NCI-H69 (cell line): ENCODE measurements at places on chromosomes 6 and 20.

- no peak for DNase-seq
These were observed 11.0 kb upstream of the IRF4 start for GRCh38 chr6:380234-381218.

DNA sequence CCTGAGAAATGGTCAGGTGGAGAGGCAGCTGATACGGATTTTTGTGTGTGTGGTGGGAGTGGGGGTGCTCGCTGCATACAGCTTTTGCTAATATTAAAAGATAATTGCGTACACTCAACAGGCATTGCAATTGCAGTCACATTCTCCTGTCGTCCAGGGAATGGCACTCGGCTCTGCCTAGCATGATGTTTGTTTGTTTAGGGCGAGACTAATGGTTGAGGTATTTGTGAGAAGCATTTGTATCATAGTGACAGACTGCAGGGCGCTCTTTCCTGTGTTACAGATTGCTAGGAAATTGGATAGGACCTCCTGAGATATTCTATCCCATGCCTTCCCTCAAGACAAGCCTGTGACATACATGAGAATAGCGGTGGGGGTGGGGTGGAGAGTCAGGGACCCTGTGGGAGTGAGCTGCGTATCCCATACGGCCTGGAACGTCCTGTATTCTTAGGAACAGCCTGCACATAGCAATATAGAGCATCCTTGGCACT is 207.4 kb downstream of the SOX4 start:
- peak; percentile 76 for DNase-seq

GRCh38 chr6:88866856-88867255 is 96.6 kb downstream of the RNGTT start:
- no peak for DNase-seq

- no peak for DNase-seq
These were observed 9.4 kb upstream of the BMP7 start for GRCh38 chr20:57275813-57276212.

GRCh38 chr6:37481711-37482605 is 17.7 kb downstream of the CCDC167 start:
- peak; percentile 80 for DNase-seq

DNA sequence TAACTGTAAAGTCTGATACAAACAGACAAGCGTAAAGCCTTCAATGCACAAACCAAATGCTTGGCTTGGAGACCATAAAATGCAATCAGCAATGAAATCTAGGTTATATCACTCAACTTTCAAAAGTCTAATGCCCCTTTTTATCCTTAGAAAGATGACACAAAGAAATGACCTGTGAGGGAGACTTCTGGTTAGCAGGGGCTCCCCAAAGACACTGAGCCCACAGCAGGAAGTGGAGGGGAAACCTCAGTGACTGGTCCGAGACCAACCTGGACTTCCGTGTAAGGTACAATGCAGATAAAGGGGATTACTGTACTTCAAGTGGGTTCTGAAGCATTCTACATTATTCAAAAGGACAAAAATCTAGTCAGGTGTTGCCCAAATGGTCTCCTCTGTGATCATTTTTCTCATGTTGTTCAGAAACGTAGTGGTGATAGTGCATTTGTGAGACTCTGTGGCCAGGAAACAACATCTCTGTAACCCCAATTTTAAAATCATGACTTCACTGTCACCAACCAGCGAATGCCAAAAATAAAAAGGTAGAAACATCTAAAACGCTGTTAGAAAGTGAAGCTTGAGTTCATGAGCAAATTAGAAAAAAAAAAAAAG is 88.2 kb downstream of the HIVEP2 start:
- DNase-seq, result no peak

GRCh38 chr20:45112754-45113153 is 2.2 kb downstream of the WFDC5 start:
- DNase-seq, result no peak

GRCh38 chr6:74114428-74114827 is 418.4 kb downstream of the CD109 start:
- no peak for DNase-seq

DNA sequence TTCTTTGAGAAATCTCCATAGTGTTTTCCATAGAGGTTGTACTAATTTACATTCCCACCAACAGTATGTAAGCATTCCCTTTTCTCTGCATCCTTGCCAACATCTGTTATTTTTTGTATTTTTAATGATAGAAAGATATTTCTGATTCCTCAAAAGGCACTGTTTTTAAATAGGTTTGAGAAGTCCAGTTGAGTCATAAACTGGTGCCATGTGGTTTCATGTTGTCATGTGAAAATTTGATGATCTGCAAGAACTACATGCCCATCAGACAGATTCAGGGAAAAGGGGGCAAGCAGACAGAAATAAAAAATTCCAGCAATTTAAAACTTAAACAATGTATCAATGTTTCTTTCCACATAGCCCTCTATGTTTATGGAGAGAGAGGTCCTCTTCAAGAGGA is 227.5 kb downstream of the KCNQ5 start:
- no peak for DNase-seq

DNA sequence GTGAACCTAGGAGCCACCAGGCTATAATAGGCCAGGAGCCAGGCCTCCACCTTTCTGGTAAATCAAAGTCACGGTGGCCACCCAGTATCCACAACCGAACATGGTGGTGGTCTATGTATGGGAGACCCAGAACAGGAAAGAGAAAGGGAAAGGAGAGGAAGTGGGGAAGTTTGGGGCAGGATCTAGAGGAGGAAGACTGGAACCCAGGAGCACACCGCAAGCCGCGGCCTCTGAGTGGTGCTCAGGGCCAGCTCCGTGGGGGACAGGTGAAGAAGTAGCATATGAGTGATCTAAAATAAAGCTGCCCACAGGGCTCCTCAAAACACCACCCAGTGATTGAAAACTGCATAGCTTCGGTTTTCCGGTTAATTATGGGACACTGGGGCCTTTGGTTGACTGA is 214.8 kb downstream of the ZDHHC14 start:
- DNase-seq, result no peak

DNA sequence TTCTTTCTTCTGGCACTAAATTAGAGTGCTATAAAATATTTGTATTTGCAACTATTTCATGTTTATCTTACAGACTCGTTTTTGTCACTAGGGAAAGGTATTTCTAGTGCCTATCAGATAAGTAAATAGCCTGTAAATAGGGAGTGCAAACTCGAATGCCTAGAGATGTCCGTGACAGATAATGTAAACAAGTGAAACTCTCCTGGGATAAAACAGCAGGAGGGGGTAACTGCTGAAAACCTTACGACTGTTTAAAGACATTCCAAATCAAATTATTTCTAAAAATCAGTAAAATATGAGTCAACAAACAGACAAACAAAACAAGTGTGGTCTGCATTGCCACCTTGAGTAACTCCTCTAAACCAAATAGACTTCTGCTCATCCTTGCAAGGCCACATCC is 932.1 kb downstream of the EYS start:
- DNase-seq, result no peak

DNA sequence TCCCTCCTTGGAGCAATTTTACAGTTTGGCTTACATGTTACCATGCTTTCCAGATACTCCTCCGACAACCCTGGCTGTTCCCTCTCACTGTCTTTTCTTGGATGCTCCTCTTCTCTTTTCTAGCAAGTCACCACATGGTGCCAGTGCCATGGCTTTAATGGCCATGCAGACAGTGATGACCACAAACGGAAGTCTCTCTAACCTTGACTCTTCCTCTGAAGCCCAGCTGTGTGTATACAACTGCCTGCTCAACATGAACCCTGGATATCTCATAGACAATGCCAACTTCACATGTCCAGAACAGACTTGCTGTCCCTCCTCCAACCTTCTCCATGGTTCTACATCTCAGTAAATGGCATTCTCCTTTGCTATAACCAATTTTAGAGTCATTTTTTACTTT is 49.8 kb upstream of the NEDD9 start:
- DNase-seq, result no peak

DNA sequence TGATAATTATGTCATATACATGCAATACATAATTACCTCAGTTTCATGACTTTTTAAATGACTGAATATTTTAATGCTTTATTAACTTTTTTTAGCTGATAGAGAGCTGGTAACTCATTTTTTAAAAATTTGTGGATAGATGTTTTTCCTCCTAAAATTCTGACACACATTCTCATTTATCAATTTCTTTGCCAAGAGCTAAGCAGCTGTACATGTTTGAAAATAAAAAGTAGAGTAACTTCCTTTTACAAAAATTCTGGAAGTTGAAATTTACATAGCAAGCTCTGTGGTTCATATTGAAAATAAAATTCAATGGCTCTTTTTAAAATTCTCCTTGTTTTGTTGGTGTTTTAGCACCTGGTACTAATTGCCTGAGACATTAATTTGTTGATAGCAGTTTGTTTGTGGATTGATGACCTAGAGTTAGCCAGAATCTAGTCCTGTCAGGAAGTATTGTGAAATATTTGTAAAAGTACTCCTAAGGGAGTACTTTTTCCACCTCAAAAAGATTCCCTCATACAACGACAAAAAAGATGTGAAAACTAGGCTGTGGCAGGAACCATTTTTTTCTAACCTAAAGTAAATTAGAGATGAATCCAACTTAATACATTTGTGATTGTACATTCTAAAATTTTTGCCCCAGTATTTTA is 621.8 kb downstream of the BCKDHB start:
- no peak for DNase-seq

DNA sequence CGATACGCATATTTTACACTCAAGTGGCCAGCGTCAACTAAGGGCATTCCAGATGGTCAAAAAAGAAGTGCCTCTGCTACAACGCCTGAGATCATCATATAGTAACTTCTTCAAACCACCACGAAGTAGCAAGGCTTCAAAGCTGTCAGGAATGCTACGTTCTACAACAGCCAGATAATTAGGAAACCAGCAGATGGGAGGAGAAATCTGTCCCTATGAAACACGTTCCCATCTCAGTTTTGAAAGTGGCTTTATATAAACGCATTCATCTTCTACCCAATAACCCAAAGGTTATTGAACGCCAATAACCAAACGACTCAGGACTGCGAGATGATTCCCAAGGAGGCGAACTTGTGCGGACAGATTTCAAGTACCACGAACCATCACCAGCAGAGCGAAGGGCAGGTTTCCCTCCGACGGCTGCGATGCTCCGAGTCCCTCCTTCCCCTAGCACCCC is 1.2 kb downstream of the ABHD12 start:
- DNase-seq, result peak; percentile 75

DNA sequence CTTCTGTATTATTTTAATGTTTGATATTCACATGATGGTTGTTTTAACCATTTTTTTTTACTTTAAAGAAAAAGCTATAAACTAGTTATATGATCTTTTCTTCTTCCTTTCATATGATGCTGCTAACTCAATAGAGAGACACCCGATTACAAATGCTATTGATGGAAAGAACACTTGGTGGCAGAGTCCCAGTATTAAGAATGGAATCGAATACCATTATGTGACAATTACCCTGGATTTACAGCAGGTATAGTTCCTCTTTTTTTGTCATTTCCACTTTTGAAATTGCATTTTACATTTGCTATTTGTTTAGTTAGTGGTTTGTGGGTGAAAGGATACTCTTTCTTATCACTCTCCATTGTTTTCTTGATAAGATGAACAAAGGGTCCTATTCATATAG is 176.7 kb downstream of the LAMA2 start:
- DNase-seq, result no peak

DNA sequence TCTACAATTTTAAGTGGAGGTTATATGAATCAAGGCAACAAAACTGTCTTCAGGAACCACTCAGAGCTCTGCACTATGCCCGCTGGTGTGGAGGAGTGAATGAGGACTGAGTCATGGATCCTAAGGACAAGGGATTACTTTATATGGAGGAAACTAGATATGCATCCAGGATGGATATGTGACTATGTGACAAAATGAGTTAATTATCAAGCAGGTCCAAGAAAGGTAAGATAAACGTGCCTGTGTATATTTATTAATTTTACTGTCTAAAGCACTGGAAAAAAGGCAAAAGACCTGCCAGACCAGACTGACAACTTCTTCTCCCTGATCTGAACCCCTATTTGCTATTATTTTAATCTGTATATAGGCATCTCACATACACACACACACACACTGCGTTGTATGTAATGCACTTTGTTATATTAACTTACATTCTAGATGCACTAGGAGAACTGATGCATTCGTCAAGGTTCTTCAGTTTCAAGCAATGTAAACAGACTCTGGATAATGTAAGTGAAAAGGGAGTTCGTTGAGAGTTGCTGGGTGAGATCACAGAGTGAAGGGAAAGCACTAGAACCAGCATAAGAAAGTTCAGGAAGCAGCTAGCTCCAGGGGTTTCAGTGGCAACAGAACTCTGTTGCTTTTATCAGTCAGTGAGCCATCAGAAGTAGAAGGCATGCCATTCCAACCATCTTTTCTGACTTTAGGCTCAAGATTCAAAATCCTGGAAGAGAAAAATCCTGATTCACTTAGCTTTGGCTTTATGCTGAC is 26.4 kb upstream of the ADGRG6 start:
- no peak for DNase-seq

DNA sequence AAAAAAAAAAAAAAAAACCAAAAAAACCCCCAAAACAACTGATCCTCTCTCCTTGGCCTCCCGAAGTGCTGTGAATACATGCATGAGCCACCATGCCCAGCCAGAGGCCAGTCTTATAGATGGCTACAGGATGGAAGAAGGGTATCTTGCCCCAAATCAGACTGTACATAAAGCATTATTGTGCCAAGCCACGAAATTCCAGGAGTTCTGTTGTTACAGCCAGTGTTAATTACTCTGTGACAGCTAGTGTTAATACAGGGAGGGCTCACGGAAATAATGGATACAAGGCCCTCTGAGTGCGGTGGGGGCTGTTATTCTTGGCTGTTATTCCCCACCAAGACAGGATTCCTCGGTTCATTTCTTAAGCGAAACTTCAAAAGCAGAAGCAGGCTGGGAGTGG is 1.4 kb upstream of the CLPSL2 start:
- no peak for DNase-seq

DNA sequence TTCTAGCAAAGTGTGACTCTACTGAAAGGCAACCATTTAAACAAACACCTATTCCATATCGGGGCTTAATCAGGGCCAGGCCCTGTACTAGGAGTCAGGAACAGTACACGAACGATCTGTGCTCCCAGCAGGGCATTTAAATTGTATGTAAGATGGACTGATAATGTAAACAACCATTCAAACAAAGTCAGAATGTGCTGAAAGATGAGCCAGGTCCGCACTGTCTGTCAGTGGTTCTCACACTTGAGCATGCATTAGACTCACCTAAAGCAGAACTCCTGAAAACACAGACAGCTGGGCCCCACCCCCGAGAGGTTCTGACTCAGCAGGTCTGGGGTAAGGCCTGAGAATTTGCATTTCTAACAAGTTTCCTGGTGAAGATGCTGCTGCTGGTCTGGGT is 81.6 kb downstream of the PXDC1 start:
- DNase-seq, result peak; percentile 39

- DNase-seq, result no peak
These were observed 34.6 kb upstream of the PNPLA1 start for GRCh38 chr6:36235309-36235708.

DNA sequence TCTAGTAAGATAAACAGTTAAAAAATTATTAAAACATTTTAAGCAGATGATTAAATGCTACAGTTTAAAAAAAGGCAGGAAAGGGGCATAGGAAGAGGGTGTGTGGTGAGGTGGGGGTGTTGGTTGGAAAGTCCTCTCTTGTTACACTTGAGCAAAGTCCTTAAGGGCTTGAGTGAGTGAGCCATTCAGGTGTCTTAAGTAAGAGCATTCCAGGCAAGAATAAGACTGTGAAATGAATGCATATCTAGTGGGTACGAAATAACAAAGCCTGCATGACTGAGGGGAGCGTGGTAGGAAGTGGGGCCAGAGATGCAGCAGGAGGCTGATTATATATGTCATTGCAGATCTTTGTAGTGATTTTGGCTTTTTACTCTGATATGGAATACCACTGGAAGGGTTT is 5.1 kb downstream of the CDKAL1 start:
- no peak for DNase-seq

GRCh38 chr6:137102050-137102848 is 57.5 kb upstream of the IL20RA start:
- no peak for DNase-seq

- DNase-seq, result no peak
These were observed 26.1 kb downstream of the C20orf203 start for GRCh38 chr20:32647606-32648005.
